Occipital lobe (tissue), 3 donors: ENCODE measurements at places on chromosomes 6 and 20.

- no peak for DNase-seq
These were observed 192.7 kb upstream of the CNR1 start for GRCh38 chr6:88358846-88359245.

DNA sequence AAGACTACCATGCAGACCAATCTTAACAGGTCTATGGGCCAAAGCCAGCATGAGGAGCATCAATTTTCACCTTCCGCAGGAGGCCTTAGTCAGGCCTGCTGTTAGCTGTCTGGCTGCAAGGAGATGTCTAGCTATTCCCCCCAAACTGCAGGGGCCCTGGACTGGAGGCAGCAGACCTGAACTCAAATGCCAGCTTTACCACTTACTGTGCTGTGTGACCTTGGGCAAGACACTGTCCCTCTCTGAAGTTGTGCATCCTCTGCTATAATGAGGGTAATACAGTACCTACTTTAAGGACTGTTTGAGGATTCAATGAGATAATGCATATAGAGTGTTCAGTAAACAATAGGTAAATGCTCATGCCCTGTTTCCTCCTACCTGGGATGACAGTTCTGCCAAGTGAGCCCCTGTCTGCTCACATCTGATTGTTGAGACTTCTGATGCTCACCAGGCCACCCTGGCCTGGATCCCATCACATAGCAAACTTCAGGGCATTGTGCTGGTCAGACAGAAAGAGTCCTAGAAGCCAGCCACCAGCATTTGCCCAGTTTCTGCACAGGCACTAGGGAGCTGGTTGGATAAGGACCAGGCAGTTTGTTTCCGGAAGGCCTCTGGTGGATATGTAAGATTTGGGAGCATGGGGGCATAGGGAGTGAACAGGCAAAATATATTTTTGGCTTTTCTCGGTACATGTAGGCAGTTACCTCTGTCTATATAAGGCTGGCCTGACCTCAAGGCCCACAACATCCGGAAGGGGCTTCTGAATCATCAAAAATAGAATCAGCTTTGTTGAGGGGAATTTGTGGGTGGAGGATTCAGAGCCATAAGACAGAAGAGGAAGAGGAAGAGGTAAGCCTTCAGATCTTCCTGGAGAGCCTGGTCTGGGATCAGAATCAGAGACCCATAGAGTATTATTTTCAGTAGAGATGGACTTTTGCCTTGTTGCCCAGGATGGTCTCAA is 2.3 kb upstream of the OCSTAMP start:
- no peak for DNase-seq

DNA sequence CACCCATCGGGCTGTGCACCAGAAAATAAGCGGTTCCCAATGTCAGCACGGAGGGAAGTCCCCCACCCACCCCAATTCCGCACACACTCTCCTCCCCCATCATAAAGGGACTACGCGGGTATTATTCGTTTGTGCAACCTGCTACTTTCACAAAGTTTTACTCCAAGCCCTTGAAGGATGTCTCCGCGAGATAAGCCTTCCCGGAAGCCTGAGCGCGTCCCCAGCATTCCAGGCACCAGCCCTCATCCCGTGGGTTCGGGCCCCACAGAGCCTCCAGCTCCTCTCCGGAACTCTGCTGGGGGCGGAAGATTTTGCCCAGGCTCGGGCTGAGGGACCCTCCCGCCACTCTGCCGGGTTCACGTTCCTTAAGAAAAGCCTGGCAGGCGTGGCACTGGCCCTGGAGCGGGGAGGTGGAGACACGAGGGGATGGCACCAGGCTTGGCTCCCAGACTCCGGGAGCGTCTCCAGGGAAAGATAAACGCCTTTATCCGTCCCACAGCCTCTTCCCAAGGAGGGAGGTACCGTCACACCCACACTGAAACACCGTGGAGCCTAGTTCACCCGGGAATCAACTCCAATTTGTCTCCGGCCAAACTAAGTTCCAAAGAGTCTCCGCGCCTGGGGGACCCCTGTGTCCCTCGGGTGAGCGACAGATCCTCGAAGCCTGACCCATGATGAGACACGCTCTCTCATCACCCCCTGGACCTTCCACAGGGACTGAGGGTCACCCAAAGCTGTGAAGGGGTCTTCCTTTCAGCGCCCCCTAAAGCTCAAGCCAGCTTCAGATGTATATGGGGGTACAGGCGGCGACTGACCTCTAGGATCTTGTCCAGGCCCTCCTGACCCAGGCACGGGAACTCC is 934 bp downstream of the KCNK5 start:
- DNase-seq: no peak

DNA sequence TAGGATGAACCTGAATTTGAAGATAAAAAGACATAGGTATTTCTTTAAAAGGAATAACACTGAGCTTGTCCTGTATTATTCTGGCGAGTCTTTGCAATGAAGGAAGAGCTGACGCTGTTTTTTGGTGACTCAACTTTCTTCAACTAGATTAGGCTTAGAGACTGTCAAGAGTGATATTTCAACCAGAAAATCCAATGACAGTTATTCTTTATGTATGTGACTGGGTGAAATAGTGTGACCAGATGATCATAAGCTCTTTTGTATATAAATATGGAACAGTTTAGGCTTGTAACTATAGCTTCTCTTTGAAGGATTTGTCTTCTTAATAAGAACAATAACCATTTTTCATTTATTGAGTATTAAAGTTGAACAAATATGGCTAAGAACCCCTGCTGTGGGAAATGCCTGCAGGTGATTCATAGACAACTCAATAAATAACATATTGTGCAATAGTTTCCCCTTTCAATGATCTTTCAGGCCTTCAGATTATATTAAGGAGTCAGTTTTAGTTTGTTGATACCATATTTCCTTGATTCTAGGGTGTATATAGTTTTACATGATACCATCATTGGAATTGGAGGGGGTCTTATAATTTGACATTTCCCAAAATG is 265.6 kb upstream of the JAG1 start:
- DNase-seq: no peak

GRCh38 chr6:94956910-94957309 is 620.4 kb upstream of the MANEA start:
- no peak for DNase-seq

- no peak for DNase-seq
These were observed 29.4 kb upstream of the ASF1A start for GRCh38 chr6:118864341-118865099.

DNA sequence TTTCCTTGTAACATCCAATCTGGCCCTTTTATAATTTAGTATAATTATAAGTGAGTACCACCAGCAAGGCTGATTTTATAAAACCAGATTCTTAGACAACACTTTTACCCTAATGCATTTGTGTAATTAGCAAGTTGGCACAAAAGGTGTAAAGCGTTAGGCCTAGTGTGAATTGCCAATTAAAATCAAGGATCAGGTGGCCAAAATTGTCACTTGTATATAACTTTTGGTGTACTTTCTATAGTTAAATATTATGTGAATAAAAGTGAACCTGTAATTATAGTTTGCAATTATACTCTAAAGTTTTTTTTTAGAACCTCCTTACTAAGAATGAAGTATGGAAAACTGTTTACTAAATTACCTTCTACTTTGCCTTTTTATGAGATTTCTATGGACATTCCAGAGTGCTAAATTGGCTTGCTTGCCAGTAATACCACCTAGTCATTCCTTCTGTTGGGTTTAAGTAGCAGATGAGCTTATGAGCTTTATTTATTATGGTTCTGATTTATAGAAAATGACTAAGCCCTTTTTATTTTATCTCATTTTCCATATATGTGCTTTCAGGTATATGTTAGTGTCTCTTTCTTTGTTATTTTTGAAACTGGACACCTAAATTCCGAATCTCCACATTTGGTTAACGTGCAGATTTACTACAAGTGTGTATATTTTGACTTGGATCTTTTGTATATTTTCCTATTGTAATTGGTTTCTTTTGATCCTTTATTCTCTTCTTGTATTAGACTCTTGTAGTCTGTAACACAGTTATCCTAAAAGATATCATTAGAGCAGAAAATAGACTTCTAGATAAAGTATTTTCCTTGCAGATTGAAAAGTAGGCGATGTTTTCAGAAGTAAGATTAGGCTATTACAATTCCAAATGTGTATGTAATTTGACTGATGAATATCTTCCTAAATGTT is 3.9 kb downstream of the STXBP5 start:
- DNase-seq: no peak

GRCh38 chr6:42199106-42199981 is 4.6 kb upstream of the GUCA1B start:
- DNase-seq: no peak

- no peak for DNase-seq
These were observed 727 bp downstream of the EDEM2 start for GRCh38 chr20:35146299-35146919.

GRCh38 chr20:14948416-14948815 is 611.0 kb upstream of the FLRT3 start:
- no peak for DNase-seq

DNA sequence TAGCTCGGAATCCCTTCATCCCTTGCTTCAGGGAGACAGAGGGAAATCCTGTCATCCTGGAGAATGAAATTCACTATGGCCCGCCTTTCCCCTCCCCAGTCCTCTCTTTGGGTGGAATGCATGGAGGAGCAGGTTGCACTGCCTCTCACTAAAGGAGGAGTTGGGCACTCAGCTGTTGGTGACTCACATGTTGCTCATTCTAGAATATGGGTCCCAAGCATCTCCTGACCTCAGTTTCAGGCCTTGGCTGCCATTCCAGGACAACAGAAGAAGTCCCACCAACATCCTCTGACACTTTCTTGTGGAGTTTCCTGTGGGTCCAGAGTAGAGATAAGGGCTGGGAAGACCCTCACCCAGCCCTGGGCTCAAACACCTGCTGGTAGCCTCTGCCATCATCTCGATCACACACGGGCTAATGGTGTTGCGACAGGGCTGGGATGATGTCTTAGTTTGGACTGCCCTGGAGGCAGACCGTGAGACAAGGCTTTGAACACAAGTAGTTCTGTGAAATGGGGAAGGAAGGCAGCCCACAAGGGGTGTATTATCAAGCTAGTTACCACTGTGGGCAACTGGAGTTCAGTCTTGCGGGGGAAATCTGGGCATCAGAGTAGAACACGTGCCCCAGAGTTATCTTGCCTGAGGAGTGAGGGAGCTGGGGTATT is 52.4 kb upstream of the RNF24 start:
- DNase-seq: no peak

- no peak for DNase-seq
These were observed 108.4 kb upstream of the MAP3K7 start for GRCh38 chr6:90695316-90695715.

- no peak for DNase-seq
These were observed 32.1 kb downstream of the NHLRC1 start for GRCh38 chr6:18090349-18090786.

- DNase-seq: no peak
These were observed 339.9 kb upstream of the AGPAT4 start for GRCh38 chr6:161613711-161614110.

DNA sequence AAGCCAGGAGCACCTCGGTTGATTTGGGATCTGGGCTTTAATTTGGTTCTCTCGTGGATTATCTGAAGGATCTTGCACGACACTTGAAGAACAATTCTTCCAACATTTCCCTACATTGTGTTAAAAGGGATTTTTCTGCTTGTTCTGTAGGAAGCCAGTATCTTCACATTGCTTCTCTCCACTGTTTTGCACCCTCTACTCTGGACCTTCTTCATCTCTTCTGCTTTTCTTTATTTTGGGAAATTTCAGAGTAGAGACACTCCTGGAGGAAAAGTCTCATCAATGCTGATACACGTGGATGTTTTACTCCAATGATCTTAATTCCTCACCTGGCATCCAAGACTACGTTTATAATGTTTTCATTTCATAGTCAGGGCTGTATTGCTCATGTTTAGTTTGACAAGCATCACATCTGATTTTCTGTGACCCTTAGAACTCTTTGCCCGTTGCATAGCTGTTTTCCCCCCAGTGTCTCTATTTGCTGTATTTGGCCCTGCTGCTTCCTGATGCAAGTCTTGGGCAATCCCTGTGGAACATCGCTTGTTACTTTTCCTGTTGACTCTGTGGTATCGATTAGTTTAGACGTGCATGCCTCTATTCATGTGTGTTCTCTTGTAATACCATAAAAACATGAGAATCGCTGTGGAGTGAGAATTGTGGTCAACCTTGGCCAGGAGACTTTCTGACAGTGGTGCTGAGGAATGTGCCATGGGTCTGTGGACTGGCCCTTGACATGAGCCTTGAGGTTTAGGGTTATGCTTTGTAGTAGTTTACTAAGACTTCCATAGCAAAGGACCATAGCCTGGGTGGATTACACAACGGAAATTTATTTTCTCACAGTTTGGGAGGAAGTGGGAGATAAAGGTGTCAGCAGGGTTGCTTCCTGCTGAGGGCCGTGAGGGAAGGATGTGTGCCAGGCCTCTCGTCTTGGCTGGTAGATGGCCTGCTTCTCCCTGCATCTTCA is 12.5 kb downstream of the PLCB1 start:
- DNase-seq: no peak

- no peak for DNase-seq
These were observed 57.5 kb downstream of the ILRUN start for GRCh38 chr6:34638834-34639736.

- DNase-seq: no peak
These were observed 431 bp downstream of the LOC128125822 start for GRCh38 chr6:63572747-63573075.

DNA sequence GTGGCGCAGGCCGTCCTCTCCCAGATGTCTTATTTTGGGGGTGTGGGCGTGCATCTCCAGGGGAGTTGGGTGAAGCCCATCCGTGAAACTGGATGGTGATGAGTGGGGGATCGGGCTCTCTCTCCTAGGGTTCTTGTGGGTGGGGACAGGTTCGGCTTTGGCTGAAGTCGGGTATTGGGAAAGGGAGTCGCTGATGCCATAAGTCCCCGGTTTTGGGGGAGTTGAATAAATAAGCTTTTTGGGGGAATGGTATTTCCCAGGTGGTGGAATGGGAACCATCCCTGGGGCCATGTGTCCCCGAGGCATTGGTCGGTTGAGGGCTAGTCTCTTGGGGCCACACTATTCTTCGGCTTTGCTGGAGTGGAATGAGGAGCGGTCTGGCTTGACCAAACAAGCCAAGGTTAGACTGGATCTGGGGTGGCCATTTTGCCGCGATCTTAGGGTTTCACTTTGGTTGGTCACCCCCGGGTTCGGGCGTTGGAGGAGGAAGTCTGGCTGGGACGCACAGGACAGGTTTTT is 481 bp downstream of the ZNF133 start:
- DNase-seq: no peak

GRCh38 chr20:41272339-41272738 is 45.2 kb downstream of the ZHX3 start:
- DNase-seq: no peak

DNA sequence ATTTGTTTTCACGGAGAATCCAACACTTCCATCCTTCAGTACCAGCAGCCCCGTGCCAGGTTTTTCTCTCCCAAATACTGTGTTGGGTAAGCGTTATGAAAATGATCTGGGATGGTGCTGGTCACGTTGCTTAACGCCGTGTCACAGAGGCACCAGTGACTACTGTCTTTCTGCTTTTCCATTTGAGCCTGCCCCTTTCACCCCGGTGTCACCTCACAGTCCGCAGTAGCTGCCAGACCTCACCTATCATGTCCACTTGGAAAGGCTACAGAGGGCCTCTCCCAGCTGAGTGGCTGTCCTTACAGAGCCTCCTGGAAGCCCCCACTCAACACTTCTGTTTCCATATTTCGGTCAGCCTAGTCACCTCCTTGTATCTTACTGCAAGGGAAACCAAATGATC is 176.5 kb upstream of the ARID1B start:
- no peak for DNase-seq

GRCh38 chr6:34157236-34157830 is 11.4 kb upstream of the GRM4 start:
- DNase-seq: no peak
